ENCODE measurements at places on chromosomes 4 and X.

GRCh38 chr4:172758586-172759340 lies 409.8 kb upstream of the GALNT7 start:
- H3K4me1 ChIP-seq, result no peaks in the 10 kb centered on the region
- no peaks in the 10 kb centered on the region for H3K36me3 ChIP-seq
- no peak overlapping the region for H3K27ac ChIP-seq

DNA sequence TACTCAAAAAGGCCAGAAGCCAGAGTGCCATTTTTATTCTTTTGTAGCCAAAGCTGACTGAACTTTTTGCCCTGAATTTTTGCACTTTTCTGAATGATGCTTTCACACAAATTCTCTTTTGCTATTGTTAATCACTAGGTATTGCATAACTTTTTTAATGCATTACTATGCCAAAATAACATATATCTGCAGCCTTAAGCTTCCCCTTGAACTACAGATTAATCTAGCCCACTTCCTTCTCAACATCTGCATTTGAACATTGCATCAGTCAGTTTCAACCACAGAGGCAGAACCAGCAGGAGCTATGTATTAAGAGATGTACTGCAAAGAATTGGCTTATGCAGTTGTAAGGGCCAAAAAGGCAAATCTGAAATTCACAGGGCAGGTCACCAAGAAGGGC lies 197.6 kb upstream of the GYPA start:
- no peak for DNase-seq
- peaks cover 10% of the 10 kb centered on the region for H3K4me1 ChIP-seq
- H3K27me3 ChIP-seq, result no peaks in the 10 kb centered on the region
- no peak overlapping the region for H3K27ac ChIP-seq

DNA sequence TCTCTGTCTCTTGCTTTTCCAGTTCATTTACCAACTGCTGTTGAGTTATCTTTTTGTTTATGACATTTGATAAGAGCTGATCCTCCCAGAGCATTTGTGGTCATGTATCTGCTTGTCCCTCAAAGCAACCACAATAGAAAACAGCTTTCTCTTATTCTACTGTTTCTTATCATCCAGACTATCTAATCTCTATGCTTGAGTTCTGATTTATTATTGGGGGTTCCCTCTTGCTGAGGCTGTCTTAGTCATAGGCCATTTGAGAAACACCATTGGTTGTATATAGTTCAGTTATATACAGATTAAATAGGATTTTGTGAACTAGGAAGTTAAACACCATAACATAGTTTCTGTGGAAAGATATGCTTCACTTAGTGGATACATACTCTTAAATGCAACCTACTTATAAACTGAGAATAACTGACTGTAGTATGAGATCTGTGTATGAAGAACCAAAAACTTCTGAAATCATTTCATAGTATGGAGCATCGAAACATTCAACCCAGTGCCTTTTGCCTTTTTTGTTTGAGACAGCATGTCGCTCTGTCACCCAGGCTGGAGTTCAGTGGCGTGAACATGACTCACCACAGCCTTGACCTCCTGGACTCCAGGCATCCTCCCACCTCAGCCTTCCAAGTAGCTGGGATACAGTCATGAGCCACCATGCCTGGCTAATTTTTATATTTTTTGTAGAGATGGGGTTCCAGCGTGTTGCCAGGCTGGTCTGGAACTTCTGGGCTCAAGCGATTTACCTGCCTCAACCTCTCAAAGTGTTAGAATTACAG lies 75.8 kb downstream of the STIM2 start:
- H3K27ac ChIP-seq, result no peak overlapping the region
- H3K36me3 ChIP-seq, result peaks cover 11% of the 10 kb centered on the region
- H3K27me3 ChIP-seq, result no peaks in the 10 kb centered on the region
- H3K4me3 ChIP-seq, result no peak overlapping the region
- peaks cover 24% of the 10 kb centered on the region for H3K4me1 ChIP-seq

GRCh38 chr4:30727409-30727808 lies 7.2 kb downstream of the PCDH7 start:
- H3K4me1 ChIP-seq, result no peaks in the 10 kb centered on the region
- no peak overlapping the region for H3K4me3 ChIP-seq
- no peaks in the 10 kb centered on the region for H3K36me3 ChIP-seq

- H3K4me1 ChIP-seq, result peaks cover 2% of the 10 kb centered on the region
- DNase-seq, result no peak
Observed at GRCh38 chrX:130825525-130825924, 77.5 kb downstream of the ENOX2 start.

GRCh38 chr4:185142564-185142911 lies 528 bp upstream of the SLC25A4 start:
- peak overlapping the region; percentile 74 for H3K4me3 ChIP-seq
- no peaks in the 10 kb centered on the region for H3K36me3 ChIP-seq
- H3K27me3 ChIP-seq, result peaks cover 51% of the 10 kb centered on the region
- no peak overlapping the region for H3K27ac ChIP-seq
- peaks cover 10% of the 10 kb centered on the region for H3K4me1 ChIP-seq

DNA sequence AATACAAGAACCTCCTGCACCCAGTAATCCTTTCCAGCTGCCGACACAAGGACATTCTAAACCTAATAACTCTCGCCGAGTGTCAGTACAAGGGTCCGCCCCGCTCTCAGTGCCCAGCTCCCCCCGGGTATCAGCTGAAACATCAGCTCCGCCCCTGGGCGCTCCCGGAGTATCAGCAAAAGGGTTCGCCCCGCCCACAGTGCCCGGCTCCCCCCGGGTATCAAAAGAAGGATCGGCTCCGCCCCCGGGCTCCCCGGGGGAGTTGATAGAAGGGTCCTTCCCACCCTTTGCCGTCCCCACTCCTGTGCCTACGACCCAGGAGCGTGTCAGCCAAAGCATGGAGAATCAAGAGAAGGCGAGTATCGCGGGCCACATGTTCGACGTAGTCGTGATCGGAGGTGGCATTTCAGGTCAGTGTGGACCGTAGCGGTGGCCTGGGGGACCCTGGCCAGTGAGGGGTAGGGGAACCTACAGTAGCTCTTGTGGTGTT lies at the start of gene MAOA:
TSS of gene MAOA (plus strand) at position 295 of the 490 bp plus-strand sequence. CDS start at position 338, 43 bp downstream.
- peak; percentile 26 for DNase-seq
- peak within 1 kb of the TSS; percentile 77 for H3K4me3 ChIP-seq
- peak within 1 kb of the TSS; percentile 80 for H3K27ac ChIP-seq
- no peaks in the 10 kb centered on the region for H3K36me3 ChIP-seq
- peaks cover 6% of the 10 kb centered on the region for H3K4me1 ChIP-seq

DNA sequence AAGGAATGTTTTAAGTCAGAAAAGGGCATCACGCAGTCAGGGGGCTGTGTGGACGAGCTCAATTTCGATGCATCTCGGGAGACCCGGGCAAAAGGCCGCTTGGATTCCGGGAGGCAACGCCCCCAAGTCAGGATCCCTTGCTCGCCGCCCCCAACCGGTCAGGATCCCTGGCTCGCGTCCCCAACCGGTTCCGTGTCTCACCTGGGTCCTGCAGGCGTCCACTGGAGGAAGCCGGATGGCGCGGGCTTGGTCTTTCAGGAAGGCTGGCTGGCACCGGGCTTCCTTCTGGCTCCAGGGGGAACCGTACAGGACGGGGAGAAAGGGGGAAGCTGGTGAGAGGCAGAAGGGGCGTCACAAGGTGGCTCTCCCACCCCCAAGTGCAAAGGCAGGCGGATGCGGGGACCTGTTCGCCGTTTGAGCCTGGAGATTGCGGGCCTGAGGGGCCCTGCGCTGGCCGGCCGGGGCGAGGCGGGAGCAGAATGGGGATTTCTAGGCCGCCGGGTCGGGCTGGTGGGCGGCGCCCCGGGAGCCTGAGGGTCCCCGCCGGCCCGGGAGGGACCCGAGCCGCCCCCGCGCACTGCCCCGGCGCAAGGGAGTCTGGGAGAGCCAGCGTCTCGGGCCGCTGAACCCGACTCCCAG lies 84.7 kb downstream of the HPRT1 start:
- H3K27ac ChIP-seq, result no peak overlapping the region
- H3K4me3 ChIP-seq, result no peak overlapping the region
- no peak for DNase-seq

- no peak overlapping the region for H3K27ac ChIP-seq
- no peak overlapping the region for H3K4me3 ChIP-seq
- no peaks in the 10 kb centered on the region for H3K4me1 ChIP-seq
- no peak for DNase-seq
Observed at GRCh38 chr4:169025184-169025583, 15.1 kb upstream of the CBR4 start.

- H3K36me3 ChIP-seq, result no peaks in the 10 kb centered on the region
- DNase-seq, result no peak
- H3K4me1 ChIP-seq, result no peaks in the 10 kb centered on the region
- H3K27ac ChIP-seq, result no peak overlapping the region
Observed at GRCh38 chrX:133215747-133216146, 2.4 kb downstream of the TFDP3 start.

DNA sequence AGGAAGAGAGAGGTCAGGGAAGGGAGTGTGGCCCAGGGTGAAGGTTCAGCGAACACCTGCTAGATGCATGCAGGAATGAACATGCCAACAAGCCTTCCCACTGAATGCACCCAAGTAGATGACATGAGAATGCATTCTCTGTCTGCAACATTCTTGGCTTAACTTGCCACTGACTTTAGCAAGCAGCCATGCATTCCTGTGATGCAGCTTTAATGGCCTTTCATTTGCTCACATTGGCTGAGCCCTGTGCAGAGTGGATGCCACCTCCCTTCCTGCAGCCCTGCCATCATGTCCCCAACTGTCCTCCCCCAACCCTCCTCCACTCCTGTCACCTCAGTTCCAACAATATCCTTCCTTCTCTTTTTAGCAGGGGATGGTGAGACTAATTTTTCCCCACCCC lies 25.3 kb upstream of the MTNR1A start:
- no peaks in the 10 kb centered on the region for H3K27me3 ChIP-seq
- H3K4me3 ChIP-seq, result no peak overlapping the region
- H3K4me1 ChIP-seq, result no peaks in the 10 kb centered on the region
- H3K36me3 ChIP-seq, result no peaks in the 10 kb centered on the region
- DNase-seq, result no peak

DNA sequence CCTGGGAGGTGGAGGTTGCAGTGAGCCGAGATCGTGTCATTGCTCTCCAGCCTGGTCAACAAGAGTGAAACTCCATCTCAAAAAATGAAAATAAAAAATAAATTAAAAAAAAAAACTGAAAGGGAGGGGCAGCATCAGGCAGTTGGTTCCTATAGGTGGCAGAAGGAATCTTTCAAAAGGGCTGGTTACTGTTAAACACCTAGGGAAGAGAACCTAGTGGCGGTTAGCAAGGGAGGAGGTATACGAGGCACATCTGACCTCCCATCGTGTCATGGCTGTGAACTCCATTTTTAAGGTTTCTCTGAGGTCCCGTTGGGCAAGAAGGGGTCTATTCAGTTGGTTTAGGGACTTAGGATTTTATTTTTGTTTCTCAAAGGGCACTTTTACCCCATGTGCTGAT lies 150.1 kb downstream of the SLC7A11 start:
- H3K36me3 ChIP-seq, result no peaks in the 10 kb centered on the region
- no peak overlapping the region for H3K27ac ChIP-seq
- no peaks in the 10 kb centered on the region for H3K27me3 ChIP-seq
- H3K4me1 ChIP-seq, result no peaks in the 10 kb centered on the region
- DNase-seq, result no peak

DNA sequence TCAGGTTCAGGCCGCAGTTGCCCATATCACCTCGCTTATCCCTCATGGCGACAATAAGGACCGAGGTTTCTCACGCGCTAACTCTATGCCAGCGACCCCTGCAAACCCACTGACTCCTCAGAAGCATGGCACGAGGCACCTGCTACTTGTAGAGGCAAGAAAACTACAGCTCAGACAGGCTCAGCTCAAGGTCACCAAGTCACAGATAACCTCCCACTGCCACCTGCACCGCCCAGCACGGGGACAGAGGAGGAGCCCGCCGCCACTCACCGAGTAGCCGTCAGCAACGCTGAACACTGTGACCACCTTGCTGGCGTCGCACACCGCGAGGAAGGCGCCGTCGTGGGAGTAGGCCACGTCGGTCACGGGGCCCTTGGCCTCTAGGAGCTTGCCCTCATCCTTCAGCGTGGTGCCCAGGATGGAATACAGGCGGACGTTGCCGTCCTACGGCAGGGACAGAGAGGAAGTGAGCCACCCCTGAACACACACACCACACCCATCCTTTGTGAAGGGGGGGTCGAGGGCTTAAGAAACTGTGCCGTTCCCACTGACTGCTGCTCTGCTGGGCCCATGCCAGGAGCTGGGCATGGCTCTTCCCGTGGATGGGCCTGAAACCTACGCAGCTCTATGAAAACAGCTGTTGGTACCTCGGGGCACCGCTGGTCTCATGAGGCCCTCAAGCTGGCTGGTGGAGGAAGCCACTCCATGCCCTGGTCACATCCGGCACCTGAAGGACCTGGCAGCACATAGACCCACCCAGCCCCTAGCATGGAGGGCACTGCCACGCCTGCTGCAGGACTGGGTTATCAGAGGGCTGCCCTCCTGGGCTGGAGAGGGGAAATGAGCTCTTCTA lies 38.9 kb downstream of the WDR1 start:
- no peaks in the 10 kb centered on the region for H3K27me3 ChIP-seq
- no peak overlapping the region for H3K27ac ChIP-seq

DNA sequence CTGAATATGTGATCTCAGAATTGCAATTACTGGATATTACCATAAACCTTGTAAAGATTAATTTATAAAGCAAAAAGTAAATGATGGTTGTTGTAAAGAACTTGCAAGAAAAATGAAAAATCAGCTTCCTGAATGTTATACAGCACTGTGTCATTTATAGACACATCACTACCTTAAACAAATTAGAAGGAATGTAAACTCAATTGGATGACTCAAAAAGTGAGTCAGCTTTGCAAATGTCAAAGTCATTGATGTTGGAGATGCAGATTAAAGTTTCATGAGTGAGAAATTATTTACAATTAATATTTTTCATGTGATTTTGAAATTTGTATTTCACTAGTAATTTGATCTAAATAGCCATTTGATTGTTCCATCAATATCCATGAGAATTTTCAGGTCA lies 193.2 kb downstream of the RAPGEF2 start:
- H3K27me3 ChIP-seq, result no peaks in the 10 kb centered on the region
- H3K4me3 ChIP-seq, result no peak overlapping the region
- DNase-seq, result no peak
- H3K36me3 ChIP-seq, result no peaks in the 10 kb centered on the region

DNA sequence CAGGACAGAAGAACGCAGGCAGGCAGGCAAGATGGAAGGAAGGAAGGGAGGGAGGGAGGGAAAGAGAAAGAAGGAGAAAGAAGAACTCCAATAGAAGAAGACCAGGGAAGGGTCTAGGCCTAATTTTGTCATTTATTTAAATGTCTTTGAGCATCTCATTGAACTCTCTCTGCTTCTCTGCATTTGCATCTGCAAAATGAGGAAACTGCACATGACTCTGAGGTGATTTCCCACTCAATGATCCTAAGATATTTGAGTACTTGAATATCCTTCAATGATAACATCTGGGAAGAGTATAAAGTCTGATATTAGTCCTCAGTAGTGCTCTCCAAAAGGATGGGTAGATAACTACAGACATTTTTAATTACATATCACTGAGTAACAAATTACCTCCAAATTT lies 33.1 kb upstream of the RBPJ start:
- no peaks in the 10 kb centered on the region for H3K27me3 ChIP-seq
- H3K4me1 ChIP-seq, result peaks cover 12% of the 10 kb centered on the region
- no peak overlapping the region for H3K4me3 ChIP-seq
- no peaks in the 10 kb centered on the region for H3K36me3 ChIP-seq

DNA sequence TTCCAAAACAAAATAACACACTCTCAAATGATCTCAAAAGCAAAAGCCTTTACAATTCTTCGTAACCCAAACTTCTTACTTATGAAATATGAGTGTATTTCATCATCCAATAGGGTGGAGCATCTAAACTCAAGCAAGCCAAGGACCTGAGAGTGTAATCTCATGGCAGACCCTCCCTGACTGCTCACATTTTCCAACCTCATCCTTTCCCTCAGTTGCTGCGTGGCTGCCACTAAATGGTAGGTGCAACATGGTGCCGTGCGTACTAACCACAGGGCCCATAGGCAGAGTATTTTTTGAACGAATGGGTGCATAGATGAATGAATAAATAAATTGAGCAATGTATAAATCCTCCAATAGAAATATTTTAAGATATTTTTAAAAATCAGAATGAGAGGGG lies 45.4 kb downstream of the TTC29 start:
- H3K4me1 ChIP-seq, result no peaks in the 10 kb centered on the region
- no peak for DNase-seq
- H3K36me3 ChIP-seq, result no peaks in the 10 kb centered on the region
- peaks cover 12% of the 10 kb centered on the region for H3K27me3 ChIP-seq
- H3K4me3 ChIP-seq, result no peak overlapping the region
